T-helper 9 cell (primary cell): ENCODE measurements at places on chromosomes 12 and 14.
A peak's percentile ranks its signal among the peaks of the same experiment; 100 is the strongest.

DNA sequence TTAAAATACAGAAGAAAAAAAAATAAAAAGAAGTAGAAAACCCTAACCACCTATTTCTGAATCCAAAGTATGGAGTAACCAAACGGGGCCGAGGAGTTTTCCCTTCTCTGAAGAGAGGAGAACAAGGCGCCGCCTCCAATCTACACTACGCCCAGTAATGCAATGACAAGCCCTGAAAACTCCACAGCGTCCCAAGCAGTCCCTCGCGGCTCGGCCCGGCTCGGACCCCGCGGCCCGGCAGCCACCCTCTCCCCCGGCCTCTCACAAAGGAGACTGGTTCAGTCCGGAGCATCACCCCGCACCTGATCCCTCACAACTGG is 371 bp downstream of the CHD8 start:
- peak; percentile 8 for DNase-seq

DNA sequence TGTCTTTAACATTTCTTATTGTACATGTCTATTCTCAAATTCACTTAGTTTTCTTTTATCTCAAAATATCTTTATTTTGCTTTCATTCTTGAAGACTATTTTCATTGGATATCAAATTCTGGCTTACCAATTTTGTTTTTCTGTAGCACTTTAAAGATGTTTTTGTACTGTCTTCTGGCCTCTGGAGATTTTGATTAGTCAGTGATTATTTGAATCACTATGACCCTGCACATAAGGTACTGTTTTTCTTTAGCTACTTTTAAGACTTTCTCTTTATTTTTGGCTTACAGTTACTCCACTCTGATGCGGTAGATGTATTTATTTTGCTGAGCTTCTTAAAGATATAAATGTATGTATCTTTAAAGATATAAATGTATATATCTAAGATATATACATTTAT is 49.6 kb downstream of the MYRFL start:
- no peak for DNase-seq

GRCh38 chr14:77641534-77642341 is 25.3 kb upstream of the SPTLC2 start:
- DNase-seq = peak; percentile 44

GRCh38 chr14:102063808-102064429 is 22.9 kb downstream of the HSP90AA1 start:
- DNase-seq = no peak

- no peak for DNase-seq
Measured at GRCh38 chr12:114672817-114673168, 11.2 kb downstream of the TBX3 start.

- DNase-seq = no peak
Measured at GRCh38 chr14:99554184-99554583, 49.8 kb downstream of the CCDC85C start.

DNA sequence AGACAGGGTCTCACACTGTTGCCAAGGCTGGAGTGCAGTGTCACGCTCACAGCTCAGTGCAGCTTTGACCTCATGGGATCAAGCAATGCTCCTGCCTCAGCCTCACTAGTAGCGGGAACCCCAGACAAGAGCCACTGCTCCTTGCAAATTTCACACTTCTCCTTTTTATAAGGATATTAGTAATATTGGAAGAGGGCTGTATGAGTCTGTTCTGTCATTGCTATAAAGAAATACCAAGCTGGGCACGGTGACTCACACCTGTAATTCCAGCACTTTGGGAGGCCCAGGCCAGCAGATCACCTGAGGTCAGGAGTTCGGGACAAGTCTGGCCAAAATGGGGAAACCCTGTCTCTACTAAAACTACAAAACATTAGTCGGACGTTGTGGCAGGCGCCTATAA is 12.9 kb upstream of the ORAI1 start:
- no peak for DNase-seq

DNA sequence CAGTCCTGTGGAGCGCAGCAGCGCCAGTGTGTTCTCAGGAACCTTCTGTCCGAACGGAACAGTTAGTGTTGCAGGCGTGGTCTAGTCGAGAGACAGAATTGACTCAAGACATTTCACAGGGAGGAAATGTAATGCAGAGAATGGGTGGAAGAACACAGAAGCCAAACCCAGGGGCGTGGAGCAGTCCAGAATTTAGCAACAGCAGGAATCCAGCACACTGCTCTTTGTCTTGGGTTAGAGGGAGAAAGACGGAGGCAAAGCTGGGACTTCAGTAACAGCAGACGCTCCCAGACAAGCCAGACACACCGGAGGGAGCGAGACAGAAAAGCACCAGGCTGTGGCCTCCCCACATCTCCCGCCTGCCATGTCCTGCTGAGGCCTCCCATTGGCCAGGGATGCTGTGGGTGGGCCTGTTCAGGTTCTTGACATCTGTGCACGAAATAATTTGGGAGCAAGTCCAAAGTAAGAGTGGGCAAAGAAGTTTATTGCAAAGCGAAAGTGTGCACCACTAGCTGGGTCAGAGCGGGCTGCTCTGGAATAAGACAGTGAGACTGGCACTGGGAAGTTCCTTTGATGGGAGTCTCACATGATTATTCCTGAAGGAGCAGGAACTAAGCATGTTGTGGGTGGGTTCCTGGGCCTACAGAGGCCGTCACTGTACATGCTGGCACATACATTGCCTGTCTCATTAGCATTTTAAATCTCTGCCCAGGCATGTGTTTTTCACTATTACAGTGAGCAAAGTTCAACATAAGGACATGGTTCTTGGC is 339.3 kb upstream of the SFSWAP start:
- DNase-seq = no peak

DNA sequence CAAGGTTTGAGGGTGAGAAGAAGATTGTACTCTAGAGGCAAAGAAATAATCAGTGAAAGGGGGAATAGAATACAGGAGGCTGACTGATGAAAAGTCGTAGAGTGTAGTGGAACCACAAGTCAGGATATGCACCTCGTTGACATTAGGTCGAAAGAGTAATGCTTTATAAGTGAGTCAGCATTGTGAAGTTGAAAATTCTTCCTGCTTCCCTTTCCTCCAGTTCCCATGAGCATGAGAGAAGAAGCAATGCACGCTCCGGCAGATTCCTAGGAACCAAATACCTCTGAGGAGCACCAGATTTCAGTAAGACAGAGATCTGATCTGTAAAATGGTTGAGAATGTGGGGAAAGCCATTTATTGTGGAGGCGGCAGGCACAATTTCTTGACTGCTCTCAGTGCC is 16.5 kb downstream of the CCER1 start:
- DNase-seq = no peak

GRCh38 chr14:30290001-30290400 is 269.0 kb upstream of the G2E3 start:
- DNase-seq = no peak

DNA sequence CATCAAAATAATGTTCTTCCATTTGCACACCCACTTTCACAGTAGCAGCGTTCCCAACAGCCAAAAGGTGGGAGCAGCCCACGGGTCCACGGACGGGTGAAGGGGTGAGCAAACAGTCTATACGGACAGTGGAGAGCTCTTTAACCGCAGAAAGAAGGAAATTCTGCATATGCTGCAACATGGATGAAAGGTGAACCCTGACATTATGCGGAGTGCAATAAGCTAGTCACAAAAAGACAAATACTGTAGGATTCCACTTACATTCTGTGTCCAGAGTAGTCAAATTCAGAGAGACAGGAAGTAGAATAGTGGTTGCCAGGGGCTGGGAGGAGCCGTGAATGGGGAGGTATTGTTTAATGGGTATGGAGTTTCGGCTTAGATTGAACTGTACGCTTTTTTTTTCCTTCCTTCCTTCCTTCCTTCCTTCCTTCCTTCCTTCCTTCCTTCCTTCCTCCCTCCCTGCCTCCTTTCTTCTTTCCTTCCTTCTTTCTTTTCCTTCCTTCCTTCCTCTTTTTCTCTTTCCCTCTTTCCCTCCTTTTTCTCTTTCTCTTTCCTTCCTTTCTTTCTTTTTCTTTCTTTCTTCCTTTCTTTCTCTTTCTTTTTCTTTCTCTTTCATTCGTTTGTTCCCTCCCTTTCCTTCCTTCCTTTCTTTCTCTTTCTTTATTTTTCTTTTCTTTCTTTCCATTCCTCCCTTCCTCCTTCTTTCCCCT is 15.8 kb upstream of the ANKRD9 start:
- no peak for DNase-seq

- no peak for DNase-seq
Measured at GRCh38 chr12:4323396-4323795, 2.4 kb downstream of the TIGAR start.

- DNase-seq = no peak
Measured at GRCh38 chr14:36755756-36756155, 94.1 kb downstream of the PAX9 start.

GRCh38 chr12:132711080-132711843 is 620 bp downstream of the PGAM5 start:
- DNase-seq = peak; percentile 21

- DNase-seq = no peak
Measured at GRCh38 chr14:68707482-68707881, 85.4 kb downstream of the ZFP36L1 start.

- DNase-seq = no peak
Measured at GRCh38 chr14:96633096-96633495, 130.9 kb downstream of the PAPOLA start.

DNA sequence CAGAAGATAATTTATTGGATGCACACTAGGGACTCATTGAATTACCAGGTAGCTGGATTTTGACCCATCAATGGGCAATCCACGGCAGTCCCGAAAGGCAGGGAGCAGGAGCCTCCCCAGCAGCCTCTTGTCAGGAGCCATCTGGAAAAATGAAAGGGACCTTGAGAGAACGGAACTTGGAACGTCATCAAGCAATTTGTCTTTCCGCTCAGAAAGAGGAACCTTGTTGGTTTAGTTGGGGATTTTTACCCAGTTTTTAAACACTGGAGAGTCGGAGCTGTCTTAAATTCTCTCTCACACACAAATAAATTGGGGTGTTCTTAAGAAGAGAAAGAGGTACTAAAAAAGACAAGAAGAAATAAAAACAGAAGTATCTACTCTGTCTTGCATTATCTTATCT is 1351.7 kb upstream of the TMEM132C start:
- DNase-seq = no peak

- DNase-seq = no peak
Measured at GRCh38 chr14:69617796-69618195, 6.4 kb downstream of the SUSD6 start.

GRCh38 chr14:68676511-68676943 is 116.3 kb downstream of the ZFP36L1 start:
- no peak for DNase-seq

DNA sequence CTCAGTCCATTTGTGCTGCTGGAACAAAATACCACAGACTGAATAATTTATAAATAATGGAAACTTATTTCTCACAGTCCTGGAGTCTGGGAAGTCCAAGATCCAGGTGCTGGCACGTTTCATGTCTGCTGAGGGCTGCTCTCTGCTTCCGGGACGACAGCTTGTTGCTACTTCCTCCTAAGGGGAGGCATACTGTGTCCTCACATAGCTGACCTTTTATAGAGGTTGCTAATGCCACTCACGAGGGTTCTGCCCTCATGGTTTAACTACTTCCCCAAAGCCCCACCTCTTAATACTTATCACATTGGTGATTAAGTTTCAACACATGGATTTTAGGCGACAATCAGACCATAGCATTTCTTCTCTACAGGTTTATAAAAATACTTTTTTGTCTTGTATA is 411.1 kb downstream of the NRXN3 start:
- DNase-seq = no peak

- DNase-seq = no peak
Measured at GRCh38 chr12:68465227-68465626, 133.1 kb upstream of the MDM1 start.

DNA sequence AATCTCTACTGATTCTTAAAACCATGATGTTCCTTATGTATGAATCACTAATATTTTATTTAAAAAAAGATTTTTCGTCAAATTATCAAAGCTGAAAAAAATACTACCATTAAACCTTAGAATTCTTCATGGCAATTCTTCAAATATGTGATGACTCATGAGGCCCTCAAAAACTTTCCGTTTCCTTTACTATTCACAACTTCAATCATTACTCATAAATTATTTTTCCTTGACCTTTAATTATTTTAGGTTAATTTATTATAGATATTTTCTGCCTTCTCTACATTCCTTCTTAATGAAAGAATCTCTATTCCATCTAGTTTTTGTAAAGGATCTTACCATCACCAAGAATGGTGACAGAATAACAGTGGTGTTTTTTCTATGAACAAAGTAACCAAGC is 162.1 kb upstream of the SOX5 start:
- DNase-seq = no peak

DNA sequence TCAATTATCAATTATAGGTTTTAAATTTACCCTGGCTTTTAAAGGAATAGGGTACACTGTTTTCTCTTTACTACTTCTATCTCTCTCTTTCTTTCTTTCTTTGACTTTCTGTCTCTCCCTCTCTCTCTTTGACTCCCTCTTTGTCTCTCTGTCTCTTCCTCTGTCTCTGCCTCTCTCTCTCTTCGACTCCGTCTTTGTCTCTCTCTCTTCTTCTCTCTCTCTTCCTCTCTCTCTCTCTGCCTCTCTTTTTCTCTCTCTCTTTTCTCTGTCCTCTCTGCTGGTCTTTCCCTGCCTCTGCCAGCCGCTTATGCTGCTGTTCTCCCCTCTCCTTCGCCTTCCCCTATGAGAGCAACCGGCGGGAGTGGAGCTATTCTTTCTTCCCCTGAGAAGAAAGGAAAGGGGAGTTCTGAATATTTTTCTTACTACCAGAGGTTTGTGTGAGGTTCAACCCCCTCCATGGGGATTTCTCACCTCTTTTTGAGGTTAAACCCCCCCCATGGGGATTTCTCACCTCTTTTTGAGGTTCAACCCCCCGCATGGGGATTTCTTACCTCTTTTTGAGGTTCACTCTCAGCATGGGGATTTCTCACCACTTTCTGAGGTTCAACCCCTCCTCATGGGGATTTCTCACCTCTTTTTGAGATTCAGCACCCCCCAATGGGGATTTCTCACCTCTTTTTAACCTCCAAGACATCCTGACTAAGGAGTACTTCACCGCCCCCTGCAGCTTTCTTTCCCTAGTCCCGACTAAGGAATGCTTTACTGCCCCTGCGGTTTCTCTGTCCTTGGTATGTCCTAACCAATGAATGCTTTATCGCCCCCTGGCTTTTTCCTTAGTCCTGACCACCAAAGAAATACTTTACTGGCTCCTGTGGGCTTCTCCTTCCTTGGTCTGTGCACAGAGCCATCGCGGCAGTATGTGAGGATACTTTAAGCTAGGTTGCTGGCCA is 27.4 kb upstream of the DDHD1 start:
- DNase-seq = peak; percentile 3

DNA sequence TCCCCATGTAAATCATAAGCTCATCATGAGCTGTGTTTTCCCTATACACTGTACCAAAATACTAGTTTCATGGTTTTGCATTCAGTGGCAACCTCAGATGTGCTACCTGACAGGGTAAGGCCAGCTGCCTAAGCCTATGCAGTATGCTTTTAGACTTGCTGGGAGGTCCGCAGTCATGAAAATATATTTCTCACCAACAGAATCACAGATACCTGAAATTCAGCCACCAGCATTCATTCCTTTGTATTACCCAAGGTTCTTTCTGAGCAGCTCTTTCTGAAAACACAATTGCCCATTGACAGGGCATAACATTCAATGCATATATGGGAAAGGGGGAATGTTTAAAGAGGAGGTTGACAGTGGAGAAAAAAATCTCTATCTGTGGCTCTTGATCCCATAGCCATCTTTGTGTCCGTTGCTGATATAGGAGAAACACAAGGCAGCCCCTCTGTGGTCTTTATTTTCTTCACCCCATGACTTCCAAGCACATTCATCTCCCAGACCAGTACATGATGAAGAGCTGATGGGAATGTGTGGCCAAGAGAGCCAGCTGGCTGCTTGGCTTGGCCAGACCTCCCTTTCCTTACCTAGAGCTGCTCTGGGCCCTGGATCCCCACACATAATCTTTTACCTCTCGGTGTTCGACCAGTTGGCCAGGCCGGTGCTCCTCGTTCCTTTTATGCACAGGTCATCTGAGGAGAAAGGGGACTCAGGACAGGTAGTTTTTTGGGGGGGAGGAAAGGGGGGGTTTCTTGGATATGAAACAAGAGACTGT is 162.9 kb downstream of the KCNA5 start:
- DNase-seq = no peak

GRCh38 chr12:40378691-40379090 is 153.9 kb downstream of the LRRK2 start:
- no peak for DNase-seq
